SHP77 (cell line): ENCODE measurements at places on chromosomes 2 and 18.

- no peak for DNase-seq
Measured at GRCh38 chr2:127829845-127830246, 18.9 kb upstream of the WDR33 start.

DNA sequence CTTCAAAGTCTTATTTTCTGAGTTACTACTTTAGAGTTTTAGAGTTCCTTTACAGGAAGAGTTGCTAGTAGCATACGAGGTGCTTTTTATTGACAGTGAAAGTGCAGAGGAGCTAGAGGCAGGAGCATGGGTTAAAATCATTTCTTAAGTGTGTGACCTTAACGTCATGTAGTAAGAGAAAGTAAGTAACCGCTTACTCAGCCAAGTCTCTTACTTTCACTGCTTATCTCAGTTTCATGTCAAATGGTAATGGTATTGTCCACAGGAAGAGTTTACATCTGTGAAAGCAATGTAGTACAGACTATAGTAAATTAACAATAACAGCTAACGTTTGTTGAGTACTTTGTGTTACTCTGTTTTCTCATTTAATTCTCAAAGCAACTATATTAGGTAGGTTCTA lies 12.6 kb downstream of the NDUFAF7 start:
- DNase-seq, result no peak

DNA sequence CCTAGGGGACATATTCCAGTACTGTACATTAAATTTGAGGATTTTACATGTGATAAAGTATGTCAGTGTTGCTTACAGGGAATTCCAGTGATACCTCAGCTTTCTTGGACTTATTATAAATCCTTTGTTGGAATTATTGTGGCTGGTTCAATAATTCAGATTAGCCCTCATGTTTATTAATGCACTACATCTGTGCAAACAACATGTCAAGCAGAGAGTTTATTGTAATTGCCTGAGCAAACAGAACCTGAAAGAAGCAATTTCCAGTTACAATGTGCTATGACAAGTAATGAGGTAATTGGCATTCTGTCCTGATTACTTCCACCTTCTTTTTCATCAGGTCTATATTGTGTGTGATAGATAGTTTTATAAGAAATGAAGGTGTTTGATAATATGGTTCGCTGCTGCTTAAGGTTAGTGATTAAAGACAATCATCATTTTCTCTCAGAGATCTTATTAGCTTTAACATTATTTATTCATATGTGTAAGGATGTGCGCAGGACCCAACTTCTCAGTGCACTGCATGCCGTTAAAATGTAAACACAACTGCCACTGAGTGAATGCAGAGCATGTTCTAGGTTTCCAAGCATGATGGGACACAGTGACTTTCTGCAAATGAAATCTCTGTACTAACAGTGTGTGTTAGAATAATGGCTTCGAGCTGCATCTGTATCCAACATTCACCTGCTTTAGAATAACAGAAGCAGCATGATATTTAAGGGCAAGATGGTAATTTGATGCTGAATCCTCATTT lies 973.7 kb upstream of the POU3F3 start:
- DNase-seq, result no peak

DNA sequence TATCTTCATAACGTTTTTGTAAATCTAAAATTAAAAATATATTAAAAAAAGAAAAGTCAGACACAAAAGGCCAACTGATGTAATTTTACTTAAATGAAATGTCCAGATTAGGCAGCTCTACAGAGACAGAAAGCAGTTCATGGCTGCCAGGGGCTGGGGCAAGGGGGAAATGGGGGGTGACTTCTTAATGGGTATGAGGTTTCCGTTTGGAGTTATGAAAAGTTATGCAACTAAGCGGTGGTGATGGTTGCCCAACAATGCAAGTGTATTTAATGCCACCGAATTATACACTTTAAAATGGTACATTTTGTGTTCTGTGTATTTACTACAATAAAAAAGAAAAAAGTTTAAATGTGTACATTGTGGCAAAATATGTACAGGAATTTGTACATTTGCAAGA lies 70.2 kb upstream of the TEX51 start:
- no peak for DNase-seq

- no peak for DNase-seq
Measured at GRCh38 chr2:182064019-182064778, 78.5 kb downstream of the PPP1R1C start.

DNA sequence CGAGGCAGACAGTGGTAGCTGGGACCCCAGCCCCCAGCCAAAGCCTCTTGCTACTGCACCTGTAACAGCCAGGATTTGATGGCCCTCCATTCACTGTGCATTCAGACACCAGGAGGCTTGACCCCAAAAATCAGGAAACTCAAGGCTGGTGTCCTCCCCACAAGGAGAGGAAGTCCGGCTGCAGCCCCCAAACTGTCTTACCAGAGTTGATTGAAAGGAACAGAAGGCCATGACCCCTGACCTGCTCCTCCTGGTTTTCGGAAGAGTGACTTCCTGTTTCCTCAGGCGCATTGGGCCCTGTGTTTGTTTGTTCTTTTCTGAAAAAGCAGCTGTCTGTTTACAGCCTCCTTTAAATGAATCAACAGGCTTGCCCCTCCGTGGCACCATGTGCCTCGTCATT lies 111.6 kb downstream of the RNF144A start:
- DNase-seq, result no peak

- DNase-seq, result no peak
Measured at GRCh38 chr2:43067254-43068040, 159.0 kb downstream of the ZFP36L2 start.

- DNase-seq, result no peak
Measured at GRCh38 chr2:41900101-41900577, 147.7 kb upstream of the PKDCC start.

DNA sequence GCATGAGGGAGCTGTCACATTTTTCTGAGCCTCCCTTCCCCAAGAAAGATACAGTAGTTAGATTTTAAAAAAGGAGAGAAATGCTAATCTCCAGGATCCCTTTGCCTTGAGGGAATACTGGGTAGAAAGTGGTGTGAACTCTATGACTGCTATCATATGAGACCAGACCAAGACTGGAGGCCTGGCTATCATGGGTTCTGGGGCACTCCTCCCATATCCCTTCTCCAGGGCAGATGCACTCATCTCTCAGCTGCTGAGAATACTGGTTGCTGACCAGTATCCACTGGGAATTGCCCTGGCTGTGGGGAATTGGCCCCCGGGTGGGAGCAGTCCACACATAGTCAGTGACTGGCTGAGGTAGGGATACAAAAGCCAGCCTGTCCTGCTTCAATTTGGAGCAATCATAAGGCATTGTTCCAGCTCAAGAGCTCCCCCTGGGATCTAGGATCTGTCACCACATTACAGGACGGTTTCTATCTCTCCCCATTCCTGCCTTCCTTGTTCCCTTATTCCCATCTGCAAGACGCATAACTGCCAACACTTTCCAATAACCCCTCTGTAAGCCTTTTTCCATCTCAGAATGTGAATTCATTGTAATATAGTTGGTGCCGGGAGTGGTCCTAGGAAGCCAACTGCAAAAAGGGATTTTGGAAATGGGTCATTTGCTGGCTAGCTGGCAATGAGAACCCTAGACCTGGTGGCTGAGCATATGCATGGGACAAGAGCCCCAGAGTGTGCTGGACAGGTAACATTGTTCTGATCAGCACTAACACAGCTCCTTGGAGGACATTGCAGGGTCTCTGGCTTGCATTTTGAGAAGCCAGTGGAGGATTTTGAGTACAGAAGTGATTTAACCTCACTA lies 35.4 kb upstream of the REEP1 start:
- peak; percentile 32 for DNase-seq

DNA sequence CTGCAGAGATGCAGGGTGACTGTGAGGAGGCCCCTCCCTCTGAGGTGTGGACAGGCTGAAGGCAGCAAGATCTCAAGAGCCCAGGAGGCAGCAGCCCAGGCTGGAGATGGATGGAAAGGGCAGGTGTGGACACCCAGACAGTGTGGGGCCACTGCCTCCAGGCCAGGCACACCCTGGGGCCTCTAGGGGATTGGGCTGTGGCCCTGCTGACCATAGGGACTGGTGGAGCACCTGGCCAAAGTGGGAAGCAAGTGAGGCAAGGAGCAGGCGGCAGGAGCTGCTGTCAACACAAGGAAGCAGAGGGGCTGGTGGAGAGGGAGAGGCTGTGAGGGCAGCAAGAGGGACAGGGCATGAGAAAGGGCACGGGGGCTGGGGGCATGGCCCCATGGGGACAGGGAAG lies 10.8 kb downstream of the SNED1 start:
- DNase-seq, result no peak

DNA sequence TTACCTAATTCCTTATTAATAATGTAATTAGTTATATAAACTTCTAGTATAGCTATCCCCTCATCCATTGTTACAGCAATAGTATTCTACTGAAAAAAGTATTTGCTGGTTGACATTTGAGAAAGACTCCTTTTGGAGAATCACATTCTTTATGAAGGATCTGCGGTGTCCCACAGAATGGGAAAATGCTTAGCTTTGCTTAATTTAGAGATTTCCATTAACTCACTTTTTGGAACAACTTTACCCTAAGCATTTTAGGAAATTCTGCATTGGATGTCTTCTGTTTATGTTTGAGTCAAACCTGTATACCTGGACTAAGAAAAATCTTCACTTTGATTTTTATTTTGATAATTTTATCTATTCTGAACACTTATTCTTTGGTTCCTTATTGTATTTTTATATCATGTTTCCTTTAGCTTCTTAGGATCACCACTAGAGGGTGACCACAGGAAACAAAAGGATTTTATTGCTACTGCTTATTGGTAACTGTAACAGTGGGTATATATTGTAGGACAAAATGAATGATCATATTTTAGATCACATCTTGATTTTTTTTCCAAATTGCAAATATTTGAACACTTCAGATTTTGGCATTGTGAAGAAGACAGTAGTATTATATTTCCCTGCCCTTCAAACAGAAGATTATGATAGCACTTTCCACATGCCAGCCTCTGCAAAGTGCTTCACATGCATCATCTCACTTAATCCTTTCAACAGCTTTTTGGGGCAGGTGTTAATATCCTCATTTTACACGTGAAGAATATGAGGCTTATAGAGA lies 79.6 kb downstream of the MIB1 start:
- no peak for DNase-seq

DNA sequence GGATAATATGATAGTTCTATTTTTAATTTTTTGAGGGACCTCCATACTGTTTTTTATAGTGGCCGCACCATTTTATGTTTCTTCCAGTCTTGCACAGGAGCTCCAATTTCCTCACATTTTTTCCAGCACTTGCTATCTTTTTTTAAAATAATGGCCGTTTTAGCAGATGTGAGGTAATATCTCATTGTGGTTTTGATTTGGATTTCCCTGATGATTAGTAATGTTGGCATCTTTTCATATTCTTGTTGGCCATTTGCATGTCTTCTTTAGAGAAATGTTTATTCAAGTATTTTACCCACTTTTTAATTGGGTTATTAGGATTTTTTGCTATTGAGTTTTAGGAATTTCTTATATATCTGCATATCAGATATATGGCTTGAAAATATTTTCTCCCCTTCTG lies 29.9 kb upstream of the NAPG start:
- DNase-seq, result no peak

DNA sequence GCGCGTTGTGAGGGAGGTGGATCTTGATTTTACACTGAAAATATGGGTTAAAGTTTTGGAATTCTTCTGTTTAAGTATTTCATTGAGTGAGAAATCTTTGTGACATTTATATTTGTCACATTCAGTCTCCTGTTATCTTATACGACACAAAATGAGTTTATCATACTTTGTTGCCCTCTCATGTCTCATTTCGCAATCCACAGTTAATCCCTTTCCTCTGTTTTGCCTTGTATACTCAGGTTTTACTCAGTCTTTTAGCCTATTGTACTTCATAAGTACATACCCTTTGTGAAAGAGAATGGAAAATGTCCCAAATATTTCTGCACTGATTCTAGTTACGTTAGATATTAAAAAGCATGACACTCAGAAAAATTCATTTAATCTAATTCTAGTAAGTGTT lies 142.7 kb downstream of the ATP9B start:
- no peak for DNase-seq

DNA sequence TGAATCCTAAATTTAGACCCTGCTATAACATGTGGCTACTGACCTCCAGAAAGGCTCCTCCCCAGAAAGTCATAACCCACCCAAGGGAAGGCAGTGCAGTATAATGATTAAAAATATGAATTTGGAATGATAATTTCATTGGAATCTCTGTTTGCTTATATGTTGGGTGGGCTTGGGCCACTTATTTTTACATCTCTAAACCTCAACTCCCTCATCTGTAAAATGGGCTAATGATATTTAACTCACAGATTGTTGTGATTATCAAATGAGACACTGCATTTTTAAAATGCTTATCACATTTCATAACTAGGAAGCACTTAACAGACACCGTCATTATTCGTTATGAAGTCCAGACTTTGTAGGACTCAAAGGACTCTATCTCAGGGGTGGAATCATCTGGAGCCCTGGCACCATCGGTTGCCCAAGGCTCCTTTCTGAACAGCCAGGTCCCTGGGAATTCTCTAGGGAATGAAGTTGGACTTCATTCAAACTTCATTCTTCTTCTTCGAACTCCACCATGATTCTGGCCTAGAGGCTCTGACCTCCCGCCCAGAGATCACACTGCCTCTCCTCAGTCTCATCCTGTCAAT lies 33.1 kb upstream of the RMDN2 start:
- no peak for DNase-seq

DNA sequence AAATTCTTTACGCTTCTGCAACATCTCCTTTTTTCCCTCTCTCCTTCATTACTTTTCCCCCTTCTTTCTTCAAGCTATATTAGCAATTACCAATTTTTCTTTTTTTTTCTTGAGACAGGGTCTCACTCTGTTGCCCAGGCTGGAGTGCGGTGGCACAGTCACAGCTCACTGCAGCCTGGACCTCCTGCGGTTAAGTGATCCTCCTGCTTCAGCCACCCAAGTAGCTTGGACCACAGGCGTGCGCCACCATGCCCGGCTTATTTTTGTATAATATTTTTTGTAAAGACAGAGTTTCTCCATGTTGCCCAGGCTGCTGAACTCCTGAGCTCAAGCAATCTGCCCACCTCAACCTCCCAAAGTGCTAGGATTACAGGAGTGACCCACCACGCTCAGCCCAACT lies 70.7 kb downstream of the EPG5 start:
- DNase-seq, result no peak

- DNase-seq, result peak; percentile 36
Measured at GRCh38 chr2:33763671-33764310, 164.7 kb upstream of the FAM98A start.

GRCh38 chr2:56580242-56580641 lies 396.5 kb downstream of the CCDC85A start:
- DNase-seq, result no peak

DNA sequence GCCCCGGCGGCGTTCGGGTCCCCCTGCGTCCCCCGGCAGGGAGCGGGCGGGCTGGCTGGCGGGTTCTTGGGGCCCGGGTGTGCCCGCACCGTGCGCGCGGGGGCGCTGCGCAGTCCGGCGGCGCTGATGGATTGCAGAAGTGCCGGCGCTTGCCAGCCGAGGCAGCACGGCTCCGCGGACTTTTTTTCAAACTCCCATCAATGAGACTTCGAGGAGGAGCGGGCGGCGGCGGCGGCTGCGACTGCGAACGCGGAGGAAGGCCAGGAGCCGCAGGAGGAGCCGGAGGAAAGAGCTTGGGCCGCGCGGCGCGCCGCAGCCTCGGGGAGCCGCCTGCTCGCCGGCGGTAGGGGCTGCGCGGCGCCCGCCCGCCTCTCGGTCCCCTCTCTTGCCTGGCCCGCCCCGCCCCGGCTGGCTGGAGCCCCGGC lies at the start of gene GLI2:
Gene GLI2, plus strand, starts transcription at position 123 of the 425 bp plus-strand sequence. CDS start 61,453 bp downstream, outside the sequence.
- no peak for DNase-seq

GRCh38 chr2:241545106-241545505 lies 13.4 kb upstream of the BOK start:
- DNase-seq, result no peak

GRCh38 chr2:237564526-237565131 lies 1.7 kb upstream of the PRLH start:
- no peak for DNase-seq
